ENCODE measurements at places on chromosomes 5 and 9.

DNA sequence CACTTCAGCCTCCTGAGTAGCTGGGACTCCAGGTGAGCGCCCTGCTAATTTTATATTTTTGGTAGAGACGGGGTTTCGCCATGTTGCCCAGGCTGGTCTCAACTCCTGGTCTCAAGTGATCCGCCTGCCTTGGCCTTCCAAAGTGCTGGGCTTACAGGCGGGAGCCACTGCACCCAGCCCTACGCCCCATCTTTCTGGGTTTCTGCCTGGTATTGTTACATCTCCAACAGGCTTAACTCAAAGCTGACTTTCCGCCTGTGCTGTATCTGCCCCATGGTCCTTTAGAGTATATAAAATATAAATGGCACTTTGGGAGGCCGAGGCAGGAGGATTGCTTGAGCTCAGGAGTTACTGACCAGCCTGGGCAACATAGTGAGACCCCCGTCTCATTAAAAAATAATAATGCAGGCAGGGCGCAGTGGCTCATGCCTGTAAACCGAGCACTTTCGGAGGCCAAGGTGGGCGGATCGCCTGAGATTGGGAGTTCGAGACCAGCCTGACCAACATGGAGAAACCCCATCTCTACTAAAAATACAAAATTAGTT lies 36.5 kb upstream of the GLDC start:
- DNase-seq: peak; percentile 31

- DNase-seq: no peak
Measured at GRCh38 chr5:176830995-176831423, 20.6 kb downstream of the UNC5A start.

DNA sequence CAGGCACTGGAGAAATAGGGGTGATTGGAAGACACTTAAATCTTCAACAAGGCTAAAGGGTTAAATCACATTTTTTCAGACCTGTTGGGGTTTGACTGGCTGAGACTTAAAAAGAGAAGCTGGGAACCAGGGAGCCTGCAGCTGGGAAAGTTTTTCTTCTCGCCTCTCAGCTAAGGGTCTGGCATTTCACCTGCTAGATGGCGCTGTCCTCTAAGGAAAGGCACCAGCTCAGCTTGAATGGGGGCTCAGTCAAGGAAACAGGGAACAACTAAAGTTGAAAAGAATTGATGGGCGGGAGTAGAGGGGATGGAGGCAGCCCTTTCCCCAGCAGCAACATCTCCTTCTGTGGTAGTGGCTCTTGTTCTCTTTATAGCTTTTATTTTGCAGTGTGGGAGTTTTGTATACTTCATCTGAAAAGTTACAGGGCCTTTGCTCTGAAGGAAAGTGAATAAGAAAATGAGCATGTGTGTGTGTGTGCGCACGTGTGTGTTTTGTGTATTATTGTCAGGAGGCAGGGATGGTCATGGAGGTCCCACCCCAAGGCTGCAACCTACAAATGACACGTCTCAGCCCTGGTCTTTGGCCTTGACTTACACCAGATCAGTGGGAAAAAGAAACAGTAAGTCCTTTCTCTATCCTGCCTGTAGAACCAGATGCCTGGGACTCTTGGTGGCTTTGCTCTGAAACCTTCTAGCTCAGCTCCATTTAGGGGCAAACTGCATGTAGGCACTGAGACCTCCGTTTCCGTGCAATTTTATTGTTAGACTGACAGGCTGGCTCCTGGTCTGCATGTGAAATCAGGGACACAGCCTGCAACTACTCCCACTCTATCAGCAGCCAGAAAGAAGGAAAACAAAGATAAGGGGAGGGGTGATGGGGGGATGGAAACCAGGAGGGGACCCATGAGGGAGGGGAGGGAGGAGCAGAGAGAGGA lies 316.2 kb upstream of the CLINT1 start:
- peak; percentile 54 for DNase-seq

GRCh38 chr5:176601901-176602482 lies 8.0 kb downstream of the GPRIN1 start:
- no peak for DNase-seq

GRCh38 chr5:158878227-158878626 lies 221.5 kb downstream of the EBF1 start:
- no peak for DNase-seq

GRCh38 chr5:156109317-156110023 lies 217.5 kb upstream of the SGCD start:
- DNase-seq: no peak

DNA sequence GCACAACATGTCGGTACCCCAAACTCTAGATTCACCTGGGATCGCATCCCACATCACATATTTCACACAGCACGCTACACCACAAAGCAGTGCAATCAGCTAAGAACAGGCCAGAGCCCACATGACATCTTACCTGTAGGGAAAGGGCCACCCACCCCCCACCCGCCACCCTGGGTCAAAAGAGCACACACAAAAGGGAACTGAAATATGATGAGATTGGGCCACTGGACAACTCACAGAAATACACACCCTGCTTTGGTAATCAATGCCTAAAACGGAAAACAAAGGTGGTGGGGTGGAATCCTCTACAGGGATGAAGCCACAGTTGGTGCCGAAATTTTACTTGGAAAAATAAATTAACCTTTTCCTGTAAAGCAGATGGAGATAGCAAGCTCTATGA lies 13.1 kb downstream of the RETREG1 start:
- DNase-seq: no peak

Data from SW480 (cell line).